ENCODE measurements at places on chromosomes 6 and 20. TPM values are rescaled to one million over a fixed set of nuclear protein-coding genes. Genes with fewer than 3 reads are reported as not detected.

The BPIFB2 gene
- total RNA-seq, result not detected

The SYS1 gene
- total RNA-seq, result 30.9 TPM

The SIRPA gene
- total RNA-seq, result 48.8 TPM

The SPAG4 gene
- total RNA-seq, result not detected

The KCNS1 gene
- 1.0 TPM for total RNA-seq

The TAGAP gene
- total RNA-seq, result 1.6 TPM

The LHFPL5 gene
- not detected for total RNA-seq

The IRF4 gene
- 17.3 TPM for total RNA-seq

The COL10A1 gene
- total RNA-seq, result not detected

The MTG2 gene
- 43.0 TPM for total RNA-seq

The FRMD1 gene
- 2.6 TPM for total RNA-seq

The FAM83C gene
- total RNA-seq, result 65.2 TPM

The EBF4 gene
- 6.0 TPM for total RNA-seq

The SLC17A1 gene
- not detected for total RNA-seq

- no peak for DNase-seq
Observed at GRCh38 chr6:139699335-139699734, 324.9 kb upstream of the CITED2 start.

GRCh38 chr6:42269553-42269952, 51.9 kb upstream of the MRPS10 start:
- no peak for DNase-seq

DNA sequence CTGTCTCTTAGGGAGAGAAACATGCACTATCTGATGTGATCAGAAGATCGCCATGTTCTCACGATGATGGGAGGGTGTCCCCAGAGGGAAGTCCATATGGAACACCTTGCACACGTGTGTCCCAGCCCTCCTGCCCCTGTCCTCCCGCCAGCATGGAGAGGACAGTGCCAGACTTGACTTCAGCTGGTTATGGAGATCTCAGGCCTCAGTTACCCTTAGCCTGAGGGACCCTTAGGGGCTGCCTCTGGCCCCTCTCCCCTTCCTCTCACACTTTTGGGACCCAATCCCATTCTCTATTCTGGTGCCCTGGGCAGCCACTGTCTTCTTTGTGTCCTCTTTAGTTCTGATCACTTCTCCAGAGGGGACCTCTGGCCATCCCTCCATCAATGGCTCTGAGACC, 1.6 kb downstream of the TREML4 start:
- DNase-seq, result no peak

DNA sequence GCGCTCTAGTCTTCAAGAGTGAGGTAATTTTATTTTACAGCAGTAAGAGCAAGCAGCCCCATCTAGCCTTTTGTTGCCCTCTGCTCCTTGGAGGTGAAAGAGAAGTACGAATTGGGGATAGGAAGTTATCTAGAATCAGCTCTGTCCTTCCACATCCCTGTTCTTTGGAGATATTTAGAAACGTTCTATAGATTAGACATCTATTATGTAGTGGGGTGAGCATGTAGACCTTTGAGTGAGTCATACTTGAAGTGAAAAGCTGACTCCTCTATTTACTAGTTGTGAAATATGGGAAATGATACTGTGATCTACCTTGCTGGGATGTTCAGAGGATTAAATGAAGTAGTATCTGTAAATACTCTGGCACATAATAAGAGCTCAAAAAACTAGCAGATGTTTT, 36.0 kb upstream of the SLC35D3 start:
- no peak for DNase-seq

DNA sequence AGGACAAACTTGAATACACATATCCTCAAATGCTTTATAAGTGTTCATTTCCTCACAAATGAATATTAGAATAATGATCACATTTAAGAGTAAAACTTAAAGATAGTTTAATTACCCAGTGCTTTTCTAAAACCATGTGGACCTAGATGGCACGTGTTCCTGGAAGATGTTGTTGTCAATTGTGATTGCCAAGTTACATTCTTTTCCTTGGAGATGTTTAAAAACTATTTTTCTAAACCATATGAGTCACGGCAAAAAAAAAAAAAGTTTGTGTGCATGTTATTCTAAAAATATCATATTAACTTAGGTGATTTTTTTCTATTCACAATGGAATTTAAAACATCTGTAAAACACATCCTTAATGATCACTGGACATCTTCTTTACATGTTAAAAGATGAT, 51.1 kb downstream of the RCAN2 start:
- DNase-seq, result no peak

DNA sequence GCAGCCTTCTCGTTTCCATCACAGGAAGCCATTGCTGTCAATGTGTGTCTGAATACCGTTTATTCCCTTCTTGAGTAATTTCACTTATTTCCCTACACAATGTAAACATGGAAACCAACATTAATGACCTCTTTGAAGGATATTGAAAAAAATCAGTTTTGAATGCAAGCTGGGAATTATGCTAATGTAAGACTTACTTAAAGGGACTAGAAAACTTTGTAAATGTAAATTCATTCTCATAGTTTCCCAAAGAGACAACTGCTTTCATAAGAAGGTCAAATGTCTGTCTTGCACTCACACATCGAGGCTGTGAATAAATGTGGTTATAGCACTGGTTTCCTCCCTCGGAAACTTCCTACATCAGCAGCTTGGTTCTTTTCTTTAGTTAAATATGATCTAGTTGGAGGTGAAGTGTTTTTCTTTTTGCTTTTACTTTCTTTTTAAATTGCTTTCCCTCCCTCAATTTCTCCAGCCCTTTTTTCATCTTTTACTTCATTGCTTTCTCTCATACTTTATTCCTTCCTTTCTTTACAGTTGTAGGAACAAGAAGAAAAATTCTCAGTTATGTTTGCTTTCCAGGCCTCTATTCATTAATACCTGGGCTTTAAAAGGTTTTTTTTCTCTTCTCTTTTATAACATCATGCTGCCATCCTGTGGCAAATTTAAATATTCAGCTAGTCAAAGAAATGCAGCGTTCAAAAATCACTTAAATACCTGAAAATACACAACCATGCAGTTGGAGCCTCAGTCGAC, 108.3 kb downstream of the TNFAIP3 start:
- no peak for DNase-seq

- no peak for DNase-seq
Observed at GRCh38 chr6:31131595-31131994, 7.3 kb downstream of the PSORS1C2 start.

DNA sequence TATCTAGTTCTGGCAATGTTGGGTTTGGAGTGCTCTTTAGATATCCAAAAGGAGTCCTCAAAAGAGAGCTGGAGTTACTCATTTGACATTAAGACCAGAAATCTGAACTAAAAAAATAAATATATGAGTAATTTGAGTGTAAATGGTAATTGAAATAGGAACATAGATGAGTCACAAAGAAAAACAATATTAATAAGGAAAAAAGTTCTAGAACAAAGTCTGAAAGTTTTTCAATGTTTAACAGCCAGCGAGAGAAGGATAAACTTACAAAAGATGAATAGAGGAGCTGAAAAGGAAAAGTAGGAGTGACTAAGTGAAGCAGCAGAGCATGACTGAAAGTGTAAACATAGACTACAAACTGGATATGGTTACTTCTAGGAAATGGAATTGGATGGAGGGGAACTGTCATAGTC, 46.8 kb downstream of the EPM2A start:
- DNase-seq, result no peak

DNA sequence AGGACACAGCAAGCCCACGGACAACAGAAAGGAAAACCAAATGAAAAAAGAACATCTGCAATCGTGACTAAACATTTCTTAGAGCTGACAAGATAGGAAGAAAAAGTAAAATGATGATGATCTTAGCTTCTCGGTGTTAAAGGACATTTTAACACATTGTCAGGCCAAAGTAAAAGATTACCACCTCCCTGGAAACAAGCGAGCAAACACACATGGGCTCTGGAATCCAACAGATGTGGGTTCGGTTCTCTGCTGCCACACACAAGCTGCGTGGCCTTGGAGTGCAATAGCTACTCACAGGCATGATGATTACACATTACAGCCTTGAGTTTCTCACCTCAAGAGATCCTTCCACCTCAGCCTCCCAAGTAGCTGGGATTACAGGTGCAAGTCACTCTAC, 7.5 kb upstream of the AAR2 start:
- DNase-seq, result no peak

- no peak for DNase-seq
Observed at GRCh38 chr6:111657146-111657545, 51.5 kb upstream of the TRAF3IP2 start.

DNA sequence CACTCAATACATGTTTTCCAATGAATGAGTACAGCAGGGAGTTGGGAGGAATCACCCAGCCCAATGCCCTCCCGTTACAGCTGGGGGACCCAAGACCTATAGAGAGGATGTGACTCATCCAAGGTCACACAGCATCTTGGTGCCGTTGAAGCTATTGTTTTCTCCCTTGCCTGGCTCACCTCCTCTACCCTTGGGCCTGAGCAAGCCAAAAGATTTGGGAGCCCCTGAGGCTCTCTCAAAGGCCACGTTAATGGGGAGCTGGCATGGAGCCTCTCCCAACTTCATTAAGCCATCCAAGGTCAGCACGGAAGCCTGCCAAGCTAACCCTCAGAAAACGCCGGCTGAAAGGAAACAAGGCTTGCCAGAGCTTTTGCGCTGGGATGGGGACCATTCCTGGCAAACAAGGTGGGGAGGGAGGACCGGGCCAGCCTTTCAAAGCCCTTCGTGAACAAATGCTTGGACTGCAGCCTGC, 30.4 kb downstream of the KCNB1 start:
- DNase-seq, result no peak

DNA sequence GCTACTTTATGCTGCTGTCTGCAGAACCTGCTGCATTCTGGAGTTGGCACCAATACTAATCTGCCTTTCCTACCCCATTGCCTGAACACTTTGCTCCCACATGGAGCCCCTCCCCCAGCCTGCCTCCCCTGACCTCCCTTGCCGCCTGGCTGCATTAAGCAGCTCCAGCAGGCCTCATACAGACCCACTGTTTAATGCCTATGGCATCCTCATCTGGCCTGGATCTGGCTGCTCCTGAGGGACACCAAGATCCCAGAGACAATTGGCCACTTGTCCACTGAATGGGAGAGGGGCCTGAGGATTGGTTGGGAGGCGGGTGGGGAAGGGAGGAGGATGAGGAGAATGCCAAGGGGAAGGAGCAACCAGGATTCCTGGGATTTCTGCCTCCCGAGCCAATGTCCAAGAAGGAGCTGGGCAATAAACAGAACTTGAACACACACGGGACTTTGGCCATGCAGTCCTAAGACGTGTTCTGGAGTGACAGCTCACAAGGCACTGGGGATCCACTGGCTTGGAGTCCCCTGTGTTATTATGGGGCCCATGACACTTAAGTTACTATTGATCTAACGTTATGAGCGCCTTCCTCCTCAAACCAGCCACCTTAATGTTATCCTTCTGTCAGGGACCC, 10.4 kb upstream of the KCNK5 start:
- no peak for DNase-seq

GRCh38 chr20:47744803-47745202, 40.5 kb downstream of the SULF2 start:
- no peak for DNase-seq

GRCh38 chr6:70860045-70860444, 96.8 kb downstream of the B3GAT2 start:
- DNase-seq, result no peak

DNA sequence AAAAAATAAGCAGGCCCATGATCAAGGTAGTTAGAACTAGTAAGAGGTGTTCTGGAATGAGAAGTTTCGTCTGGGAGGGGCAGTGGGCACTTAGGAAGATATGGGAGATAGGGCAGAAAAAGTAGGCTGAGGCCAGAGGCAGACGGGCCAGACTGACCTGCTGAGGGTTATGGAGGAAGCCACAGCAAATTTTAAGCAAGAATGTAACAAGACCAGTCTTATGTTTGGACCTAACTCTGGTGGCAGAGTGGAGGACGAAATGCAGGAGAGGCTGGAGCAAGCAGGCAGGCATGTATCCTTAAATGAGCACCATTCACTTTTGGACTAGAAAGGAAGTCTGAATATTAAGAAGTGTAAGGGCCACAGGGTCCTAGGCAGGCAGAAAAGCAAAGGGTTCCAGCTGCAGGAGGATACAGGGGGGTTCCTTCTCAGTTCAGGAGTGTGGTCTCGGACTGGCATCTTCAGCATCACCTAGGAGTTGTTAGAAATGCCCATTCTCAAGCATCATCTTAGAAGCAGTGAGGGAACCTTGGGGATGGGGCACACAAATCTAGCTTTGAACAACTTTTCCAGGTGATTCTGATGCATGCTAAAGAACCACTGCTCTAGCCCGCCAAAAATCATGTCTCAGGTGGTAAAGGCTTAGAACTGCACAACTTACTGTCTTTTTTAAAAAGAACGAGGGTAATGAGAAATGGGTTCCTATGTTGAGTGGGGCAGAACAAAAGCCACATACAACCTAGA, 1.7 kb upstream of the DSTN start:
- no peak for DNase-seq

GRCh38 chr20:25061103-25061799, 3.3 kb upstream of the ACSS1 start:
- DNase-seq, result no peak

DNA sequence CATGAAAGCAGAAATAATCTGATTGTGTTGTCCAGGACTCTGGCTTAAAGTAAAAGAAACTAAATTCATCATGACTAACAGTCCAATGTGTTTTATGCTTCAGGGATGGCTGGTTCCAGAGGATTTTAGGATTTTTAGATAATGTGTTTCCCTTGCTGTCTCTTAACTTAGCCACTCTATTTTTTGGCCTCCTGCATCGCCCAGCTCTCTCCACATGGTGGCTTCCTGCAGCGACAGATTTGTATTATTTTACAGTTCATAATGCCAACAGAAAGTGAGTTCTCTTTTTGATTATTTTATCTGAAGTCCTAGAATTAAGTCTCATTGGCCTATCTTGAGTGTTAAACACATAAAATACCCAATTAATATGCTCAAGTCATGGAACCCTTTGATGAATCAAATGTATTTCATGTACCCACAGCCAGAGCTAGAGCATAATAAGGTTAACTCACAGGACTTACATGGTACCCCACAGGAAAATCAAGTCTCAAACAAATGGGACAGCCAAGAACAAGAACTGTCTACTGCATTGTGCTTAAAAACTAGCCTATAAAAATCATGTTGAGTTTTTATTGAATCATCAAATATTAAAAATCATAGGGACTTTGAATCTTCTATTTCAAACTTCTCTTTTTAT, 582.5 kb downstream of the DOK5 start:
- no peak for DNase-seq

GRCh38 chr20:49457444-49457843, 25.0 kb downstream of the KCNB1 start:
- no peak for DNase-seq

DNA sequence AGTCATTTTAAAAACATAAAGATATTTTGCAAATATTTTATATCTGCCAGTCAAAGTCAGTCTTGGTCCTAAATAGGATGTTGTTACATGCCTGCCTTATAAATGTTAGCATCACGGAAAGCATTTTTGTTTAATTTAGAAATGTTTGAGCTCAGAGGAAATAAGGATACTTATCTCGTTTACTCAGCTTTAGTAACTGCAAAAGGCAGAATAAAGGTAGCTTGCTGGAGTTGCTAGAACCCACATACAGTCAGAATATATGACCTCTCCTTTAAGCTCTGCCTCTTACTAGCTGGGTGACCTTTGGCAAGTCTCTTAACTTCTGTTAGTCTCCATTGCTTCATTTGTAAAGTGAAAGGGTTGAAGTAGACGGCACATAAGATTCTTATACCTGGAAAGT, 867.3 kb downstream of the KIF16B start:
- no peak for DNase-seq
